ENCODE measurements at places on chromosomes 1 and 21.
A peak's percentile ranks its signal among the peaks of the same experiment; 100 is the strongest.

DNA sequence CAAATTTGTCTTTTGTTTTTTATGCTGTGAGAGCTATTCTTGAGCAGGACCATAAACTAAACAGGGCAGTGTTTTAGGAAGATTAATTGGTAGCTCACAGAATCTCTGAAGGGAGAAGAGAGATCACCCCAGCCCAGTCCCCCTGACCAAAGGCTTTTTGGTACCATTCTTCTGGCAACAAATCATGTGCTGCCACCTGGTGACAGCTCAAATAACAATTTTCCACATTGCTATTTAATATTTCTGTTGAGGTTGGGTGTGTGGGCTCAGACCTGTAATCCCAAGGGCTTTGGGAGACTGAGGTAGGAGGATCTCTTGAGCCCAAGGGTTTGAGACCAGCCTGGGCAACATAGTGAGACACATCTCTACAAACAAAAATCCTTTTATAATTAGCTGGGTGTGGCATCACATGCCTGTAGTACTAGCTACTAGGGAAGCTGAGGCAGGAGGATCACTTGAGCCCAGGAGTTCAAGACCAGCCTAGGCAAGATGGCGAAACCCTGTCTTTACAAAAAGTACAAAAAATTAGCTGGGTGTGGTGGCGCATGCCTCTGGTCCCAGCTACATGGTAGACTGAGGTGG lies 2.2 kb upstream of the TESK2 start:
- peak; percentile 63 for DNase-seq

DNA sequence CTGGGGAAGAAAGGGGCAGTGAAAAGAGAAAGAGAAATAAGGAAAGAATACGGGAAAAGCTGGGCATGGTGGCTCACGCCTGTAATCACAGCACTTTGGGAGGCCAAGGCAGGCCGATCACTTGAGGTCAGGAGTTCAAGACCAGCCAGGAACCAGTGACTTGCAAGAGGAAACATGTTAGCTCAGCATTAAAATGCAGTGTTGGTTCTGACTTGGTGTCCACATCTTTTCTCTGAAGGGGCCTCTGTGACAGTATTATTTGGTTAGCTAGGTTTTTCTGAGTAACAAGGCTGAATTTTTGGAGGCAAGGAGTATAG lies 26.8 kb downstream of the IER5 start:
- DNase-seq: no peak

DNA sequence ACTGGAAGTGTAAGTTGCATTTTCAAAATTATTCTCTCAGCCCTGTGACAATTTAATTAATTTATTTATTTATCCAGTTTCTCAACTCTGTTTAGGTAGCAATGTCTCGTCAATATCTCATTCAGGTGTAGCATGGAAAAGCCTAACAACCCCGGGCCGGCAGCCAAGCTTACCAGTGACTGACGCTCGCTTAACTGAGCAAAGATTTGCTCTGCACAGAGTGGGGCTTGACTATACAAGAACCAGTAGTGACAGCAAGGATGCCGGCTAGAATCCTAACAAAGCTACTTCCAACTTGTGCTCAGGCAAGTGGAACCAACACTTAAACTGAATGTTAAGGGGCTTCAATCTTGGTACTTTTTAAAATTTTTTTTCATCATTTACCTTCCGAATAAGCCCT lies 80.9 kb upstream of the ESRRG start:
- DNase-seq: no peak

DNA sequence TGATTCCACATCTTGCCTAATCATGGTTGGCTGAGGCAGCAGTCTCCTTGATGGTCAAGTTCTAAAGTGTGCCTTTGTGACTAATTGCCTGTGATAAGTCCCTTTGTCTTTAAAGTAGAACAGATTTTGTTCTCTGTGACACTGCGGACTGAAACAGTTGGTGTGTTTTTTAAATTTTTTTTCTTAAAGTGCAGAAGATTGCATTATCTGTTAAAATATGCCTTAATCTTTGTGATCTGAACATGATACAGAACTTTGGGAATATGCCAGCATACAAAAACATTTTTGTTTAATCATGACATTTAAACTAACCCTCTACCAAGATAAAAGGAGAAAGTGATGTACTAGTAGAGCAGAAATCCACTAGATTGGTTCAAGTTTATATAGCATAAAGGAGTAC lies 1260.6 kb upstream of the ADGRL2 start:
- DNase-seq: no peak

GRCh38 chr1:156706657-156707416 lies 1.5 kb upstream of the CRABP2 start:
- no peak for DNase-seq

GRCh38 chr1:56123421-56123820 lies 455.9 kb downstream of the PLPP3 start:
- DNase-seq: no peak

GRCh38 chr1:153340356-153340755 lies 8.3 kb downstream of the PGLYRP4 start:
- DNase-seq: no peak

DNA sequence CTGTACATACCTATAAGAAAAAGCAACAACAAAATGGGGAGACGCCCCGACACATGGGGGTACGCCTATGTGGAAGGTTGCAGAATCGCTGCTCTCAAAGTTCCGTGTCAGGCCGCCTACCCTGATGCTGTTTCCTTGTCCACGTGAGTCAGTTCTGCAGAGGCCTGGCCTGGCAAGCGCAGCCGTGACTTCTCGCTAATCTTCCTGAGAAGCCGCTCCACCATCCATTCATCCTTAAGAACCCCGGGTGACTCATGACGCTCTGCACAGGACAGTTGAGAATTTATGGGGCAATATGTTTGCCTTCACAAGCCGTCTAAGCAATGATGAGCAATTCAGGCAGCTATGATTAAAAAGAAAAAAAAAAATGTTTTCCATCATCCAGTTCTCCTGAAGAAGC lies 122.3 kb upstream of the TMPRSS2 start:
- DNase-seq: no peak

GRCh38 chr1:67897270-67897949 lies 64.1 kb upstream of the GNG12 start:
- no peak for DNase-seq

GRCh38 chr1:9279172-9279840 lies 13.4 kb upstream of the SPSB1 start:
- no peak for DNase-seq

- no peak for DNase-seq
Observed at GRCh38 chr21:32119811-32120210, 159.0 kb downstream of the MIS18A start.

- DNase-seq: no peak
Observed at GRCh38 chr21:16579538-16579937, 849.8 kb downstream of the USP25 start.

DNA sequence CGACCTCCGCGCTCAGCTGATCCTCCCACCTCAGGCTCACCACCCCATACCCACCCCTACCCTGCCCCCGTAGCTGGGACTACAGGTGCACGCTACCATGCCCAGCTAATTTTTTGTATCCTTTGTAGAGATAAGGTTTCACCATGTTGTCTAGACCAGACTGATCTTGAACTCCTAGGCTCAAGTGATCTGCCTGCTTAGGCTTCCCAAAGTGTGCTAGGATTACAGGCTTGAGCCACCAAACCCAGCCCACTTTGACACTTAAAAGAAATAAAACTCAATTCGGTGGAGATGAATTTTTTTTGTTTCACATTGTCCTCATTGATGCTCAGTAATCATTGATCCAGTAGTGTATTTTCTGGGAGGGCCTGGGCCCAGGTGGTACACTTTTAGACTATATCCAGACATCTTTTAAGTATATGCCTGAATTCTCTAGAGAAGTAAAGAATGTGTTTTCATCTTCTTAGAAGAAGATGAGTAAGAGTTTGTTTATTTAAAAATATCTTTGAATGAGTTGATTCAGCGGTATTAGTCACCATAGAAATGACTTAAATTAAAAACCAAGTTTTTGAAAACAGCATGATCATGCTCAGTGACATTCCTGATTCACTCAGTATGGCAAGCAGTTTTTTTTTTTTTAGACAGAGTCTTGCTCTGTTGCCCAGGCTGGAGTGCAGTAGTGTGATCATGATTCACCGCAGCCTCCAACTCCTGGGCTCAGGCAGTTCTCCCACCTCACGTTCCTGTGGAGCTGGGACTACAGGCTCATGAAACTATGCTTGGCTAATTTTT lies 57.8 kb downstream of the EPB41 start:
- DNase-seq: no peak

- no peak for DNase-seq
Observed at GRCh38 chr1:86089765-86090164, 66.8 kb downstream of the COL24A1 start.

DNA sequence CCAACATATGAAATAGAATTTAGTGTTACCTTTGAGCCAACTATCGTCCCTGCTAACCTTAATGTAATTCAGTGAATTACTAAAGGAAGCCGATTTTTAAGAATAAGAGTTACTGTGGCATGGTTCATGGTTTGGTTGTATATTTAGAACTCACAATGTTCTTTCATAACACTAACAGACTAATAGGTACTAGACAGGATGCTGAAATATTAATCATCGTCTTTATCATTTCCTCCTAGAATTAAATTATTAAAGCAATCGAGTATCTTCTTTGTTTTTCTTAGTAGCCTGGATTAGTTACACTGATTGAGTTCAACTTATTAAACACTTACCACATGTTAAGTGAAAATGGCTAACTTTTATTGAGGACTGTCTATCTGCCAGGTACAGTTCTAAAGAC lies 47.7 kb downstream of the TARBP1 start:
- no peak for DNase-seq

GRCh38 chr1:154145986-154146385 lies 8.9 kb downstream of the NUP210L start:
- DNase-seq: no peak

DNA sequence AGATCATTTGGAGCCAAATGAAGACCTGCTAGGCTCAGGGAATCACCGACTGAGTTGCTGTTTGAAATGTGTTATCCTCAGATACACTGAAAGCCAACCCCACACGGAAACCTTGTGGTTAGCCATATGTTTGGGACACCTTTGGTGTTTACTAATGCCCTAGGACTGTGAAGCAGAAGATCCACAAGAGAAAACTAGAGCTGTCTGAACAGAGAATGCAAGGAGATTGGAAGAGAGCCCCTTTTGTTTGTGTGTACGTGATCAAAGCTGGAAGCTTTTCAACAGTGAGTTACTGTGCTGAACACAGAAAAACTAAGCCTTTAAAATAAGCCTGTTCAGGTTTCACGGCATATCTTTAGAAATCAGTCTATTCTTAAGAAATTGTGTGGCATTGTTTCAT lies 908.2 kb upstream of the ADGRL2 start:
- DNase-seq: no peak

GRCh38 chr1:175470591-175470990 lies 272.8 kb downstream of the TNR start:
- DNase-seq: no peak

GRCh38 chr1:19427087-19427781 lies 58.1 kb downstream of the CAPZB start:
- DNase-seq: no peak

DNA sequence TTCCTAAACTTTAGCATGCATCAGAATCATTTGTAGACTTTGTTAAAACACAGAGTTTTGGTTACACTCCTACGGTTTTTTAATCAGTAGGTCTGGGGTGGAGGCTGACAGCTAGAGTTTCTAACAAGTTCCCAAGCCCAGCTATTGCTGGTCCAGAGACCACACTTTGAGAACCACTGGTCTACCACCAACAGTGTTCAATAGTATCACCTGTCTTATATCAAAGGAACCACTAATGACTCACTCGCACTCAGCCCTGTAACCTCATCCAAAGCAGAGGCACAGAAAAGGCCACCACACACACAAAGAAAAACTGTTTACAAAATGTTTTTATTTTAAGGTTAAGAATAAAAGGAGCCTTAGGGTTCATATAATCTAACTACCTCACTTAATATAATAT lies 68.7 kb downstream of the HIVEP3 start:
- DNase-seq: no peak

- DNase-seq: no peak
Observed at GRCh38 chr1:3774276-3774945, 1.9 kb downstream of the SMIM1 start.

- no peak for DNase-seq
Observed at GRCh38 chr1:115466433-115466832, 128.4 kb upstream of the NGF start.

DNA sequence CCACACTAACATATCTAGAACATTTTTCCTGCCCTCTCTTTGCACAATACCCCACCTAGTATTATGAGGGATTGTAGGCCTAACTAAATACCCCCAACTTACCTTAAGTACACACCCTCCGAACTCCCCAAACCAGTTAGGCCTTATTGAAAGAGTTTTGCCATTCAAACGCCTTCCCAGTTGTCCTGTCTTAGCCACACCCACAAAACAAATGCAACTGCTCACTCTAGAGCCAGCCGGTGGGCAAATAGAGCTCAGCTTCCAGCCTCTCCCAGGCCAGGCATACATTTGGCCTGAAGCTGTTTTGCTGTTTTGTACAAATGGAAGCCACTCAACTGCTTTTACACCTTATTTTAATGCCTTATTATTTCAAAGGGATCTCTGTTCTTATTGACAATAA lies 224.2 kb upstream of the RUNX1 start:
- DNase-seq: no peak

GRCh38 chr1:201143726-201144635 lies 10.3 kb downstream of the TMEM9 start:
- DNase-seq: no peak

DNA sequence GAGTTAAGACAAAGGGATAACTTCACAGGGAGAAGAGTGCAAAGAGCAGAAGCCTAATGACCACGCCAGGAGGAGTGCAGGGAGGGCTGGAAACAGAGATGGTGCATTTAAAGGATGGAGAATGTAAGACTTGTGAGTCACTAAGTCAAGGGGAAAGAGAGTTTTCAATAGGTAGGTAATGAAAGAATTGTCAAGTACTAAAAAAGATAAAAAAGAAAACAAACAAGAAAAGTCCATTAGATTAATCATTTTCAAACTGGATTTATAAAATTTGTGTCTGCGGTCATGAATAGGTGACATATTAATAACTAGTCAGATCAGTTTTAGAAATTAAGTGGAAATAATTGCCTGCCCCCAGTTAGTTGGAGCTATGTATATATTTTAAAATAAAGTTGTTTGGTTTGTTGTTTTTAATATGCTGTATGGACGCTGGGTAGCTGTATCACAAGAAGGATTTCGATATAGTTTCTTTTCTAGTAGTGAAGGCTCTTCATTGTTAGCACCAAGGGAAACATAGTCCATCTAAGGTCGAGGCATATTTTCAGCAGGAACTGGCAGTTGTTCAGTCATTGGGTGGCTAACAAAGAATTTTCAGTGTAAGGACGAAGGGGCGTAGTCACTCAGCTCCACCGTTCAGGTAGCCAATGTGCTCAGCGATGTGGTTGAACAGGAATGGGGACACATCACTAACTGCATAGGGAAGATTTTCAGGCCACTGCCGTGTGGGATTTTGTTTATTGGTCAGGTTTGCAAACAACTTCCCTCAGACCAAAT lies 203.0 kb downstream of the TGFB2 start:
- no peak for DNase-seq

All from HuH-7.5 (cell line).